Stimulated activated CD8-positive, alpha-beta memory T cell treated with anti-CD3 and anti-CD28 coated beads, Interleukin-7, amount 100 ng/mL, for 1 hour (primary cell): ENCODE measurements at places on chromosomes 4 and X.

DNA sequence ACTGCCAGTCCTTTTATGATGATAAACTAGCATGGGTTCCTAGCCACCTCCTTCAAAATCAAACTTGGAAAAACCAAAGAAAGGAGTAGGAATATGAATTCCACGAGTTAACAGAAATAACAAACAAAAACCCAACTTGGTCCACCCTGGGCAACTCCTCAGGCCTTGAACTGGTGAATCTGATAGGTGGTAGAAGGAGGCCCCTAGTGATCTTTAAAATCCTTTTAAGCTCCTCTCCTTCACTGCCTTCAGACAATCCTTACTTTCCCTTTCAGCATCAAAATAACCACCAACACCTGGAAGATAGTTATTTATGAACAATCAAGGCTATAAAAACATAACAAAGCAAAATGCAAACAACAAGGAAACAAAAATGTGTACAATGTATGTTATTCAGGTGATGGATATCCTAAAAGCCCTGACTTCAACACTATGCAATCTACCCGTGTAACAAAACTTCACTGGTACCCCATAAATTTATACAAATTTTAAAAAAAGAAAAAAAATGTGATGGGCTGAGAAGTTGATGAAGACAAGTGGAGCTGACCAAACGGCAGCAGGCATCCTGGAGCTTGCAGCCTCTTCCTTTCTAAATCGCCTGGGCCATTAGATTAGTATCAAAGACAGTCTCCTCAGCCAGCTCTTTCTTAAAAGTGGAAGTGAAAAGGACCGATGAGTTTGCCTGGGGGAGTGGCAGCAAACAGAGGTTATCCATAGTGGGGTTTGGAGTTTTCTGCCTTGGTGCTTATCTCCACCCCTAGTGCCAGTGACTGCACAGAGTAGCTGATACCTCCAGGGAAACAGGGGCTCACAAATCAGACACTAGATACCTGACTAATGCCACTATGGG is 179.6 kb downstream of the TMA16 start:
- DNase-seq, result no peak

- DNase-seq, result no peak
These were observed 50.9 kb downstream of the CEP44 start for GRCh38 chr4:174334628-174335027.

GRCh38 chrX:1172496-1172895 is 40.0 kb downstream of the CRLF2 start:
- DNase-seq, result no peak

GRCh38 chrX:150531467-150531866 is 37.0 kb upstream of the MTM1 start:
- no peak for DNase-seq

GRCh38 chr4:20248155-20248558 is 3.5 kb upstream of the SLIT2 start:
- no peak for DNase-seq
